HepG2 (cell line): ENCODE measurements at places on chromosomes 12 and 14.

GRCh38 chr12:76449583-76449982, 101.4 kb upstream of the BBS10 start:
- no peak for DNase-seq
- peaks cover 9% of the 10 kb centered on the region; the same call in 1 of the 3 replicates for H3K36me3 ChIP-seq
- peaks cover 12% of the 10 kb centered on the region for H3K4me1 ChIP-seq
- H3K27ac ChIP-seq: no peak overlapping the region
- H3K4me3 ChIP-seq: no peak overlapping the region

DNA sequence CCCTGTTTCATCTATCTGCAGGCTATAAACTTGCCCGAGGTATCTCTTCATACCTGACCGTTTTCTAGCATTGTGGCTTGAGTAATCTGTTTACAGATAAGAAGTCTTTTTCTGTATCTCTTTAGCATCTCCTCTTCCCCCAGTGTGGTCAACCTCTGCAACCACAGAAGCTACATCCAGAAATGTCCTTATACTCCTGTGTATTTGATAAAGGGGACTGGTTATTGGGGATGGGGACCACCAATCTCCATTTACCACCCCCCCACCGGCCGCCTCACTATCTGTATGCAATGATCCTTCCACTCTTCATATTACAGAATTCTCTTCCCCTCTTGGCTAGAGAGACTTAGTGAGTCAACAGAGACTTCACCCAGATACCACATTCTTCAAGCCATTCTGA, 3.4 kb upstream of the RPAP3 start:
- peaks cover 26% of the 10 kb centered on the region for H3K4me1 ChIP-seq
- no peaks in the 10 kb centered on the region for H3K36me3 ChIP-seq
- no peak for DNase-seq

GRCh38 chr14:22820731-22821130, 5.5 kb upstream of the SLC7A7 start:
- H3K4me3 ChIP-seq: no peak overlapping the region
- 0 out of 3 replicates have a peak, but pooled peaks cover 3% of the 10 kb centered on the region for H3K27me3 ChIP-seq
- no peak overlapping the region for H3K27ac ChIP-seq
- DNase-seq: no peak

DNA sequence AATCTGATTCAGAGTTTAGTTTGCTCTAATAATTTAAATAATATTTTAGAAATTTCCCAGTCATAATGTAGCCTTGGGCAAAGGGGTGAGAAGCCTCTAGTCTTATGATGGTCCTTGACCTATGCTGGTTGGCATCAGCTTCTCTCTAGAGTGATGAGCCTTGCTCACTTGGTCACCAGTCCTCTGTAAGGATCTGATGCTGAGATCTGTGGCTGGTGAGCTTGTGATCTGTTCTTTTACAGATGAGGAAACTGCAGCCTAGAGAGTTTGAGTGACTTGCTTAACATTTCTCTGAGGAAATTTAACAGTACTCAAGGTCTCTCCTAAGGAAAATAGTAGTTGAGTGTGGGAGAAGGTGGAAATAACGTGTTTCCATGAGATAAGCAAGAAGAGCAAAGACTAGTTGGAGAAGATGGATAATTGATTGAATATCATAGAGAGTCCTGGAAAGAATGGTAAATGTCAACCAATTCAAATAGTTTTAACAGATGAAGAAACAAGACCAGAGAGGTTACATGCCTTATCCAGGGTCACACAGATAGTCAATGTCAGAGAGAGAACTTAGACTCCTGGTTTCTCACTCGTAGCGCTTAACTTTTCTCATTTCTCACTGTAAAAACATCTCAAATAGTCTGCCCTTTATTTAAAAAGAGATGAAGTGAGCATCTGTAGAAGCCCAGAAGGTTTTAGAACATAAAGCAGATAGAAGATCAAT, 89.7 kb upstream of the ETV6 start:
- no peak overlapping the region for H3K4me3 ChIP-seq
- H3K27me3 ChIP-seq: no peaks in the 10 kb centered on the region
- no peak overlapping the region for H3K27ac ChIP-seq
- H3K36me3 ChIP-seq: no peaks in the 10 kb centered on the region
- DNase-seq: no peak
- H3K4me1 ChIP-seq: no peaks in the 10 kb centered on the region

GRCh38 chr12:45388545-45388944, 172.7 kb downstream of the ANO6 start:
- peak; percentile 29 for DNase-seq
- no peak overlapping the region for H3K4me3 ChIP-seq
- H3K27ac ChIP-seq: no peak overlapping the region
- H3K36me3 ChIP-seq: peaks cover 12% of the 10 kb centered on the region
- H3K27me3 ChIP-seq: no peaks in the 10 kb centered on the region
- no peaks in the 10 kb centered on the region for H3K4me1 ChIP-seq

GRCh38 chr12:56377989-56378316, 15.3 kb upstream of the APOF start:
- no peaks in the 10 kb centered on the region for H3K27me3 ChIP-seq
- no peak overlapping the region for H3K27ac ChIP-seq
- H3K36me3 ChIP-seq: no peaks in the 10 kb centered on the region
- no peak overlapping the region for H3K4me3 ChIP-seq

GRCh38 chr12:68391937-68392336, 59.8 kb upstream of the MDM1 start:
- H3K36me3 ChIP-seq: no peaks in the 10 kb centered on the region
- H3K4me1 ChIP-seq: no peaks in the 10 kb centered on the region
- no peak for DNase-seq
- H3K4me3 ChIP-seq: no peak overlapping the region
- no peak overlapping the region for H3K27ac ChIP-seq
- H3K27me3 ChIP-seq: no peaks in the 10 kb centered on the region; the same call in 1 of the 2 replicates

DNA sequence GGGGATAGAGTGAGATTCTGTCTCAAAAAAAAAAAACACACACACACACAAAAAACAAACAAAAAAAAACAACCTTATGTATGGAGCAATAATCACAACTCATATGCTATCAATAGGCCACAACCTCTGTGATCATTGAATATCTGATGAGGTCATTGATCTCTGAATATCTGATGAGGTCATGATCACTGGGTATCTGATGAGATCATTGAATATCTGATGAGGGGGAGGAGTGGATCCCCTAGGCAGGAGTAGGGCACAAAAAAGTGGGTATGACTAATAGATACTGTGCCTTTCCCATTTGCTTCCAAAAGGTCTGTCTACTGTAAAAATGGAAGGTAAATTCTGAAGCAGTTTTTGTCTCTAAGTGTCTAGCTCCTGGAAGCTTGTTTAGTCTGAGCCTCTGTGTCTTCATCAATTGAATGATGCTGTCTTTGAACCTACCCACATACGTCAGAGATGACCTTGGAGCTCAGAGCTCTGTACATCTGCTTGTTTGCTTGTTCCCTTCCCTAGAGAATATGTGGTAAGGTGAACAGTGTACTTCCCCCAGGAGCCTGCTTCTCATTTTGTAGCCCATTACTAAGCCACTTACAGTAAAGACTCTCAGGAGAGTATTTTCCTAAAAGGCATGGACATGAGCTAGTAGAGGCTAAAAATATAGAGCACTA, 13.6 kb downstream of the PAH start:
- DNase-seq: peak; percentile 92
- H3K4me1 ChIP-seq: peaks cover 100% of the 10 kb centered on the region
- H3K27ac ChIP-seq: peak overlapping the region; percentile 96
- H3K36me3 ChIP-seq: peaks cover 7% of the 10 kb centered on the region

DNA sequence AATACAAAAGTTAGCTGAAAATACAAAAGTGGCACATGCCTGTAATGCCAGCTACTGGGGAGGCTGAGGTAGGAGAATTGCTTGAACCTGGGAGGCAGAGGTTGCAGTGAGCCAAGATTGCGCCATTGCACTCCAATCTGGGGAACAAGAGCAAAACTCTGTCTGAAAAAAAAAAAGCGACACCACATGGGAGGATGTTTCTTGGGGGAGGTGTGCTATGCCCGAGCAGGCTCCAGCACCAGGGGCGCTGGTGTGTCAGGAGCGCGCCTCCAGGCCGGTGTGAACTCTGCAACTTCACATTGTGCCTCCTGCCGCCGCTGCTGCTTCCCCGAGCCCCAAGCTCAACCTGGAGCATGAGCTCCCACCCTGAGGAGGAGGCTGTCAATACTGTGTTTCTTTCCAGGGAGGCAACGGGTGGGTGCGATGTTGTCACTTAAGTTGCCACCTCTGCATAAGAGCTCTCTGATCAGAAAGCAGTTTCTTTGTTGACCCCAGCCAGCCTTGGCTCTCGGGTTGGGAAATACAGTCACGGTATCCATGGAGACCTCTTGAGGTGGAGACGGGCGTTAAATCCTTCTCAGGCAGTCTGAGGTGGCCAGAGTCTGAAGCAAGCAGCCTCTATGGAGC, 18.9 kb downstream of the DEGS2 start:
- H3K4me1 ChIP-seq: peaks cover 53% of the 10 kb centered on the region
- peak; percentile 82 for DNase-seq
- H3K27me3 ChIP-seq: no peaks in the 10 kb centered on the region
- no peaks in the 10 kb centered on the region for H3K36me3 ChIP-seq
- H3K4me3 ChIP-seq: no peak overlapping the region
- H3K27ac ChIP-seq: peak overlapping the region; percentile 62

DNA sequence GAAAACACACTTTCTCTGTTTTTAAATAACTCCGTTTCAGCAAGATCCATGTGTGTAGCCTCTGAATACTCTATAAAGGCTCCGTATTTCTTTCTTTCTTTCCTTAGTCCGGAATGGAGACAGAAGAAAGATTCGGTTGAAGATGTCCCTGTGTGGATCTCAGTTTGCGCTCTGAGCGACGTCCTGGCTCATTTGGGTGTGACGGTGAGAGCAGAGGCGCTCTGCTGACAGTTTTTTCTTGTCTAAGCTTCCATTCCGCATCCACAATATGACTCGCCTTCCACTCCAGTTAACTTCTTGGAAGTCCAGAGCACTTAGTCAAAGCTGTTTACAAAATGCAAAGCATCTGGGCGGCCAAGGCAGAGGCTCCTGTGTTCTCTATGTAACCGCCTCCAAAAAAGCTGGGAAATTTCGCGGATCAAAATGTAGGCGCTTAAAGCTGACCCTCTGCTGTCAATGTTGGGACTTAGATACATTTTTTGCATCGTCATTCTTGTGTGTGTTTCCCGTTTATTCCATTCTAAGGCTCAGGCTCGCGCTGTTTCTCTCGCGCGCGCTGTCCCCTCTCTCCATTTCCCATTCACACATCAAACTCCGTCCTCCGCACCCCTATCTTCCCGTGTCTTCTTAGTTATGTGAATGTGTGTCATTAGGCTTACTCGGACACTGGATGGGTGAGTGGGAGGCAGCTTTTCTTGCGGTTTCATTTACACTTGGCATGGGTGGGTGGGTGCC, 880 bp upstream of the FLRT2 start:
- H3K4me1 ChIP-seq: no peaks in the 10 kb centered on the region
- no peaks in the 10 kb centered on the region for H3K36me3 ChIP-seq
- H3K4me3 ChIP-seq: no peak overlapping the region; the same call in 1 of the 2 replicates
- no peak for DNase-seq

DNA sequence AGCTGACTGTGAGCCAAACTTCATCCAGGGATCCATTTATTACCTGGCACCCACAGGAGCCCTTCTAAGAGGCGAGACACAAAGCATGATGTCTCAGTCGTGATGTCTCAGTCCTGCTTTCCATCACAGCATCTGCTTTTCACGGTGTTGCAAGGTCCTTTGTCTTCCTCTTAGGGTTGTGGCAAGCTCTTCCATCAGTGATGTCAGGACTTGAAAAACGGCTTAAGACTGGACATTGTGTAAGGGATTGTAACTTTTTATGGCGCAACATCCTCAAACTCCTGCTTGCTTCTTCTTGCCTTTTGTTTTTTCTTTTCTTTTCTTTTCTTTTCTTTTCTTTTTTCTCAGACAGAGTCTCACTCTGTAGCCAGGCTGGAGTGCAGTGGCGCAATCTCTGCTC, 586.5 kb upstream of the TMEM132C start:
- no peaks in the 10 kb centered on the region for H3K4me1 ChIP-seq
- H3K27me3 ChIP-seq: peaks cover 2% of the 10 kb centered on the region; the same call in 1 of the 3 replicates
- H3K27ac ChIP-seq: no peak overlapping the region
- no peak overlapping the region for H3K4me3 ChIP-seq

GRCh38 chr12:96263449-96263902, 69.3 kb downstream of the ELK3 start:
- peak; percentile 90 for DNase-seq
- H3K4me1 ChIP-seq: peaks cover 34% of the 10 kb centered on the region
- H3K36me3 ChIP-seq: no peaks in the 10 kb centered on the region
- peak overlapping the region; percentile 40 for H3K27ac ChIP-seq
- no peaks in the 10 kb centered on the region for H3K27me3 ChIP-seq

DNA sequence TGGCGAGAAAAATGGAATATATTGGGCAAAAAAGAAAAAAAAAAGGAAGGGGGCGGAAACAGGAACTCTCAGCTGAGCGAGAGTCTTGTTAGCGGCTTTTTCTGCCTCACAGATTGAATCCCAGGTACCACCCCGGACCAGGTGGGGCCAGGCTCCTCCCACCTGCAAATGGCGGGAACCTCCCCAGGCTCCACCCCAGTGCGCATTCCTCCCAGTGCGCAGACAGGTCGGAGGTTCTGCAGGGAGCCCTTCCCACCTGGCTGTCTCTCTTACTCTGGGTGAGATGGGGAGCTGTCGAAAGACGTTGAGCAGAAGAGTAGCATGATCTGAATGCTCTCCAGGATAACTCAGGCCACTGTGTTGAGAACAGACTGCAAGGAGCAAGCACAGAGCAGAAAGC, 57.0 kb upstream of the ETV6 start:
- H3K36me3 ChIP-seq: no peaks in the 10 kb centered on the region
- no peak overlapping the region for H3K4me3 ChIP-seq
- H3K27me3 ChIP-seq: peaks cover 3% of the 10 kb centered on the region
- H3K4me1 ChIP-seq: no peaks in the 10 kb centered on the region
- DNase-seq: no peak

DNA sequence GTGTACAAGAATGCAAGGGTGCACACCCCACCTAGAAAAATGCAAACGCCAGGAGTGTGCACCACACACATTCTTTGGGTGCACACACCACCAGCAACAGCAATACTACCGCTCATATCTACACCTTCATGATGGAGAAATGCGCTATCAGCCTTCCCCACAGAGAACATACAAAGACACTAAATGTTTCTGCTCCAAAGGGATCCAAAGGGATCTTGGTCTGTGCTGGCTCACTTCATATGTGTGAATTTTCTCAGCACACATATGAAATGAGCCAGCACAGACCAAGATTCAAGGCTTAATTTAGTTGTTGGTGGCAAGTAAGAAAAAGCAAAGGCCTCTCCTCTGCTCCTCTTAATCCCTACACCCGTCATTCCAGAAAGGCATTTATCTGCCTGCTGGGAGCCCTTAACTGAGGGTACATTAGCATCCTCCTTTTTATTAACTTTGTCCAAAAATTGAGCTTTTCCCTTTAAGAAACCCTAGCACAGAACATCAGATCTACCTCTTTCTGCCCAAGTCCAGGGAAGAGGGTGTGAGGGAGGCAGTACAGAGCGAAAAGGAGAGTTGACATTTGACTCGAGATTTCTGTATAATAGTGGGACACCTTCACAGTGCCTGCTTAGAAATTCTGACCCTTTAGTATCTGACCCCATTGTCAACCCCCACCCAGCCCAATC, 8.3 kb downstream of the BMP4 start:
- DNase-seq: no peak
- no peak overlapping the region for H3K4me3 ChIP-seq
- peak overlapping the region; percentile 17 for H3K27ac ChIP-seq
- H3K4me1 ChIP-seq: peaks cover 76% of the 10 kb centered on the region

GRCh38 chr14:22766457-22767322, at the start of gene OXA1L:
Gene OXA1L (plus strand): TSS chr14:22766688. CDS start chr14:22766702, 14 bp downstream.
- H3K4me3 ChIP-seq: peak within 1 kb of the TSS; percentile 83
- H3K27ac ChIP-seq: peak within 1 kb of the TSS; percentile 74
- H3K4me1 ChIP-seq: peaks cover 22% of the 10 kb centered on the region
- no peaks in the 10 kb centered on the region; the same call in 2 of the 3 replicates for H3K27me3 ChIP-seq
- DNase-seq: peak; percentile 100
